RWPE2 (cell line): ENCODE measurements at places on chromosomes 12 and 14.
A peak's percentile ranks its signal among the peaks of the same experiment; 100 is the strongest.

DNA sequence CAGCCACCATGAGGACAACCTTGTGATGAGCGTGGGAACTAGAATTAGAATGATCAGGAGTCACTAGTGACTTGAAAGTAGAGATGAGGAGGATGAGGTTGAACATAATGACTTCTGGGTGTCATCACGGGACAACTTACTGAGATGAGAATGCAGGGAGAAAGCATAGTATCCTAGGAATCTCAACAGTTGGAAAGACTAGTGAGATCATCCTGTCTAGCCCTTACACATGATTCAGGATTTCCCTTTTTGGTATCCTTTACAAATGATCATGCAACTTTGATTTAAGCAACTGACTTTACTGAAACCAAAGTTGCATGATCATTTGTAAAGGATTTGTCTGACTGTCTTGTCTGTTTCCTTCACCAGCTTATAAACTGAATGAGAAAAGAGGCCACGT, 51.8 kb upstream of the HIF1A start:
- DNase-seq: no peak

DNA sequence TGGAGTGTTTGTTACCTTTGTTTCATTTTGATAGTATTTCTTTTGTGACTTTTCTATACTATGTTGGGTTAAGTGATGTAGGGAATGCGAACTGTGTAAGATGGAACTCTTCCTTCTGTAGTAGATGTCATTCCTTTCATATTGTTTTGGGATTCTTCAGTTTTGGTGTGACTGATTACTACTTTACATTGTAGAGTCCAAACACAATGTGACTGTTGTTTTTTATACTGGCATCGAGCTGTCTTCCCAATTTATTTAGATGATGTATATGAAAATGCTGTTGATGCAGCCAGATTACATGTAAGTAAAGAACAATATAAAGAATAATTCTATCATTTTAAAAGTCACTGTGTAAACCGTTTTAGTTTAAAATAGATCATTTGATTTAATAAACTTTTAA, 34.7 kb downstream of the WASHC4 start:
- DNase-seq: no peak

DNA sequence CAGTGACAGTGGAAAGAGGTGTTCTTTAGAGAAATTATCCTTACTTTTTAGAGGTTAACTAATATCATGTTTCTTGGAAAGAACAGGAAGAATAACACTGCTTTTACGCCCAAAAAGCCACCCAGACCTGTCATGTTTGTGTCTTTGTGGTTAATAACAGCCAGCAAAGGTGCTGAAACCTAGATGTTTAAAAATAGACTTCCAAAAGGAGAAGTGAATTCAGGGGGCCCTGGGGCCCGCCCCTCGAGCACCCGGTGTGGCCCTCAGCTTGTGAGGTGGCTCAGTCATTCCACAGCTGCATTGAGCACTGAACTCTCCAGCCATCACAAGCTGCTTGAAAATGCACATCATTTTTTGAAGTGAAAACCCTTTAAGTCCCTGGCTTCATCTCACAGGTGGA, 20.8 kb upstream of the AMN start:
- no peak for DNase-seq

- DNase-seq: no peak
Observed at GRCh38 chr14:30894923-30895515, 20.7 kb downstream of the COCH start.

DNA sequence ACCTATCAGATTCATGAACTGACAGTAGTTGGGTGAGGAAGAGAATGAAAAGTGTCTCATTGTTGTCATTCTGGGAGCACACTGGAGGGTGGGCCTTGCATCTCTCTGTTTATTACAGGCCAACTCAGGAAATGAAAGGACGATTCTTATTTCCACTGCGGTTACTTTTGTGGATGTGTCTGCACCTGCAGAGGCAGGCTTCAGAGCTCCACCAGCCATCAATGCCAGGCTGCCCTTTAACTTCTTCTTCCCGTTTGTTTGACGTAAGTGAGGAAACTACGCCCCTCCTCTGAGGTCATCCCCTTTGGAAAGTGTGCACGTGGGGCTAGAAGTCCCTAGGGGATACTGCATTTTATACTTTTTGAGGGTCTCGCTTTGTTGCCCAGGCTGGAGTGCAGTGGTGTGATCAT, 33.7 kb downstream of the TCTN1 start:
- DNase-seq: no peak

GRCh38 chr12:47458279-47458678, 247.6 kb downstream of the RPAP3 start:
- no peak for DNase-seq

DNA sequence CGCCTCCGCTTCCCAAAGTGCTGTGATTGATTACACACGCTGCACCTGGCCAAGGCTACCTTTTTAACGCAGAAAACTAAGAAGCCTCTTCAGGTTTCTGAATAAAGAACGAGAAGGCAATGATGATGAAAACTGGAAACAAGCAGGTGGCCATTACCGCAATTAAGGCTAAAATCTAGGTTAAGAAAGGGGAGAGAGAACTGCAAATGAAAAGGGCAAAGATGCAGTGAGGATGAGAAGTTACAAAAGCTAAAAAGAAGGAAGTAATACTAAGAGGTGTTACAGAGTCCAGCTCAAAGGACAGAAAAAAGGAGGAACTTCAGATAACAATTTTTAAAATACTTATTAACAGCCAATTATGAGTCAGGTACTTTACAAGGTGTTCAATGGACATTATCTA, 79.7 kb downstream of the DUSP16 start:
- no peak for DNase-seq

DNA sequence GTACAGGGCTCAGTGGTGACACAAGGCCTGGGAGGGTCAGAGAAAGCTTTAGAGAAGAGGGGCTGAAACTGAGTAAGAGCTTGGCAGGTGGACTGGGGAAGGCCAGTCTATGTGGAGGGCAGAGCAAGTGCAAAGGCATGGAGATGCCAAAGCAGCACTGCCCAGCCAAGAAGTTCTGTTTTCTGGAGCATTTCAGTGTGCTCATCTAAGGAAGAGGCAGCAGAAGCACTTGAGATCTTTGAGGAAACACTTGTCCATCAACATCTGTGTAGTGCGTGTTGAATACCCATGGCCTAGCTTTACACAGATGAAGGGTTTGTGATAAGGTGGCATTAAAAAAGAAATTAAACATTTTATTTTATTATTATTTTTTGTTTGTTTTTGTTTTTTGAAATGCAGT, 52.8 kb downstream of the FOS start:
- DNase-seq: no peak

DNA sequence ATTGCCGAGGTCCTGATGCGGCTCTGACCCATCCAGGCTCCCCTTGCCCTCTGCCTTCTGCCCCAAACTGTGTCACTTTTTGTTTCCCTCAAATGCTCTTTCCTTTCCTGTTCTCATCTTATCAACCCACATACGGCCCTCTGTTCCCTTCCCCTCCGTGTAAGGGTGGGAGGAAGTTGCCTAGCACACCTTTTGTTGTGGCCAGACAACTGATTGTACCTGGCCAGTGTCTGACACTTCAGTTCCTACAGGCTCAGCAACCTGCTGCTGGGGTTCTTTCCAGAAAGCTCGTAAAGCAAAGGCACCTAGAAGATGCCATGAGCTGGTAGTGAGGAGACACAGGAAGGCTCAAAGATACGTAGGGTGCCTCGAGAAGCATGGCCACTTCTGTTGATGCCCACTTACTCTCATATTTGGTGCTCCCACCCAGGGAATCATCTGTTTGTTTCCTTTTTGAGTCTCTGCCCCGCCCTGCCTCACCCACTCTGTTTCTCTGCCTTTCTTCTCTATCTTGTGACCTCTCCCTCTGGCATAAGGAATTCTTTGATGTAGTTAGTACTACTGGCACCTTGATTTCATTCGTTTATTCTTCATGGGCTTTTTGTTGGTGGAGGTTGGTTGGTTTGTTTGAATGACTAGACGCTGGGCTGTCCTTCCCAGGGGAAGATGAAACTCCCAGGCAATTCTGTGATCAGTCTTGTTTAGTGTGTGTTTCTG, 152.4 kb upstream of the FKBP4 start:
- peak; percentile 21 for DNase-seq

- DNase-seq: no peak
Observed at GRCh38 chr12:108690542-108691174, 40.7 kb downstream of the CORO1C start.
